ENCODE measurements at places on chromosomes 13 and 19.

GRCh38 chr13:49357694-49358093 lies 86.2 kb downstream of the CAB39L start:
- DNase-seq: no peak

- DNase-seq: no peak
These were observed 1.2 kb downstream of the INAFM1 start for GRCh38 chr19:47275791-47276461.

- no peak for DNase-seq
These were observed 15.1 kb downstream of the BRCA2 start for GRCh38 chr13:32330441-32330840.

DNA sequence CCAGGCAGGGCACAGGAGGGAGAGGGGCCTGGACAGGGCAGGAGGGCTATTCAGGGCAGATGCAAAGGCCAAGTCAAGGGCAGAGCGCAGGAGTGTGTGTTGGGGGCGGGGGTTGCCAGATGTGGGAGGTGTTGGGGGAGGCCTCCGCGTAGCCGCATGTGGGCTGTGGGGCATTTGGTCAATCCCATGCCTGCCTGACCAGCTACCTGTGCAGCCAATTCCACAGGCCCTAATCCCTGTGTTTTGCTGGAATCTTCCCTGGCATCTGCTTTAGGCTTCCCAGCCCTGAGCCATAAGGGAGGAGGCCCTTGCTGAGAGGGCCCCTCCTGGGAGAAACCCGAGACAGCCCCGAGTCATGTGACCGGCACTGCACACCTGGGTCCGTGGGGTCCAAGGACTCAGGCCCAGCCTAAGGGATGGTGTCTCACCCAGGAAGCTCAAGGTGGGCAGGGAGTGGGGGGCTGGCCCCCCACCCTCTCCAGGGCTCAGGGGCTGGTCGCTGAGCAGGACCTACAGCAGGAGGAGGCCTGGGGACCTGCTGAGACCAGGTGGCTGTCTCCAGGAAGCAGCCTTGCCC lies 20.3 kb downstream of the RFX1 start:
- no peak for DNase-seq

DNA sequence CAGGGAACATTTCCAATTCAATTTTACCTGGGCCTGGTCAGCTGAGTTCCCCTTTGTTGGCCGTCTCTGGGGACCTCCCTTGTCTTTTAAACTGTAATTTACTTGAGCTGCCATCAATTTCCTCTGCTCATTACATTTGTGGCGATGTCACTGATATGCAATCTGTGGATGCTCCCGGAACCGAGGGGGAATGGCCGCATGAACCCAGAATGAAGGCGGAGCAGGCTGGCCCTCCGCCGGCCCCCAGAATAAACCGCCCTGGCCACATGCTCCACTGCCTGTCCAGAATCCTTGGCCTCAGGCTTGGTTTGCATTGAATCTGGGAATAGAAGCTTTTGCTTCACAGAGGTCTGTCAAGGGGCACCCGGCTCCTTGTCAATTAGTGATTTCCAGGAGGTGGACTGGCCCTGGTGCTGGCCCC lies 276.8 kb downstream of the TEX29 start:
- no peak for DNase-seq

DNA sequence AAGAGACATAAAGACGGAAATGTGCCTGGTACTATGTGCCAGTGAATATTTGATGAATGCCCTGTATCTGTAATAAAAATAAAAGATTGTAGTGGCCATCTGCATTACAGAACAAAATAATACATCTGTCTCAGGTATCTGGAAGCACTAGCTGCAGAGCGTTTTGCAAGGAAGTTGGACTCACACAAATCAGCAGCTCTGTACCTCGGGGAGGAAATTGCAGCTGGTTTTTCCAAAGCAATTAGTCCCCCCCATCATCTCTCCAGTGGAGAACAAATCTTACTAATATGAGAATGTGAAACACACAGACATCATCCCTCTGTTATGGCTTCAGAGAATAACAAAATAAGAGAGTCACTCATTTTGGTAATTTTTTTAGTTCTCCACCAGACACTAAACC lies 245.3 kb downstream of the ITGBL1 start:
- DNase-seq: no peak

- DNase-seq: no peak
These were observed 1784.6 kb downstream of the SLITRK5 start for GRCh38 chr13:89455741-89456140.

GRCh38 chr19:15239337-15239949 lies 7.2 kb upstream of the EPHX3 start:
- no peak for DNase-seq

- DNase-seq: no peak
These were observed 32.7 kb upstream of the CSNK1A1L start for GRCh38 chr13:37138169-37138568.

GRCh38 chr13:27967736-27968315 lies 1.3 kb downstream of the CDX2 start:
- no peak for DNase-seq
